Suppressor macrophage treated with lipopolysaccharide for 4 hours (primary cell): ENCODE measurements at places on chromosomes 12 and 14.

- DNase-seq = no peak
These were observed 7.6 kb downstream of the BDKRB1 start for GRCh38 chr14:96263347-96264199.

GRCh38 chr14:68018598-68018997 lies 199.0 kb downstream of the RAD51B start:
- DNase-seq = no peak

GRCh38 chr12:111074965-111075364 lies 154.6 kb upstream of the MYL2 start:
- no peak for DNase-seq

DNA sequence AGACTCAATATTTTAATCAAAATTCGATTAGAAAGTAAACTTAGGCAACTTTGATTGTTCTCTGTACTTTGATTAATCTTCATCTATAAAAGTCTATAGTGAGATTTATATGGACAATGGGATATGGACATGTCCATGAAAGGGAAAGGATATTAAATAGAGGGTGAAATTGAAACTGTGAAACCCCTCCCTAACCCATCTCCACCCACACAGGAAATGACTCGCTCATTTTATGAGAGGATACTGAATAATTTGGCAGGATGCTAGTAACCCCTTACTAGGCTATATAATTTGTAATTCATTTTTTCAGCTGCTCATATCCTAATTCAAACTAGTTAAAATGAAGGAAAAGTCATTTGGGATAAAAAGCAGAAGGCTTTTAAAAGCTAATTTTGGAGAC lies 328.0 kb upstream of the ATP2B1 start:
- DNase-seq = peak; percentile 39

GRCh38 chr14:51879170-51879569 lies 18.8 kb downstream of the GNG2 start:
- DNase-seq = peak; percentile 46

DNA sequence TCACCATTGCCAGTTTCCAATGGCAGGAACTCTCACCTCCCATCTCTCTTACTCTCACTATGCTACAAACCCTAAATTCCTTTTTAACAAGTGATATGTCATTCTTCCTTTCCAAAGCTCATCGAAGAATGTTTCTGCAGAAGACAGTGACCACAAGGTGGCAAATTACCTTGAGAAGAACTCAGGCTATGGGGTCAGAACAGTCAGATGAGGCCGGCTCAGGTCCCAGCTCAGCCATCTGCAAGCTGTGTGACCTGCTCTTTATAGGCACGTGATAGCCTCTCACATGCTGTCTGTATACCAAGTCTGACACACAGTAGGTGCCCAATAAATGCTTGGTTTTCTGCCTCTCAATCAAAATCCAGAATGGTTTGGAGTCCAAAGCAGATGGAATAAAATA lies 80.7 kb downstream of the FOXN3 start:
- DNase-seq = no peak

DNA sequence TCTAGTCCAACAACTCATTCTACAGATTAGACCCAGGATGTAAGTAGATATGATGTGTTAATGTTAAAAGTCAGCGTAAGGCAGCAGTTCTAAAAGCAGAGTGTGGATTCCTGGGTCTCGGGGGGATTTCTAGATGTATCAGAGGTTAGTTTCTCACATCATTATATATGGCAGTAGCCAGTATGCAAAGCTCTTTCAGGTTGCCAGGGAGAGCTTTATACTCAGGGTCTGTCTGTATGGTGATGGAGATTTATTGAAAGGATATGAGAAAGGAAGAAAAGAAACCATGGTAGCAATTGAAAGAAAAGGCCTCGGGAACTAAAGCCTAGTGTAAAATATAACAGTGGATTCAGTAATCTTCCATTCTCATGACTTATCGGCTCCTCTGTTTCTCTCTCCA lies 26.2 kb upstream of the PAWR start:
- DNase-seq = no peak

DNA sequence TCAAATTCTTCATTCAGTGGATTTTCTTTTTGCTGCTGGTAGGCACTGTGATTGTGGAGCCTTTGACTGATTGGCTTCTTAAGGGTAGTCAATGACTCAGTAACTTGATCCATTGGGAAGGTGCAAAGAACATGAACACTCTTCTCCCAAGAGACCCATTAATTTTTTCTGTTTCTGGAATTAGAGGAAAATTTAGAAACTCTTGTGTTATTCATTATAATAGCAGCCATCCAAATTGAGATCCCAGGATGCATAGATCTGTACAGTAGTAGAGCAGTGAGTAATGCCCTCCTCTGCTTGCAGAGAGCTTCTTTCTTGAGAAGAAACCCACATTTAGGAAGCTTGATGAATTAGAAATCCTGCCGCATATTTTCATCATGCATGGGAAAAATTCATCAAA lies 63.9 kb downstream of the MYRFL start:
- no peak for DNase-seq

DNA sequence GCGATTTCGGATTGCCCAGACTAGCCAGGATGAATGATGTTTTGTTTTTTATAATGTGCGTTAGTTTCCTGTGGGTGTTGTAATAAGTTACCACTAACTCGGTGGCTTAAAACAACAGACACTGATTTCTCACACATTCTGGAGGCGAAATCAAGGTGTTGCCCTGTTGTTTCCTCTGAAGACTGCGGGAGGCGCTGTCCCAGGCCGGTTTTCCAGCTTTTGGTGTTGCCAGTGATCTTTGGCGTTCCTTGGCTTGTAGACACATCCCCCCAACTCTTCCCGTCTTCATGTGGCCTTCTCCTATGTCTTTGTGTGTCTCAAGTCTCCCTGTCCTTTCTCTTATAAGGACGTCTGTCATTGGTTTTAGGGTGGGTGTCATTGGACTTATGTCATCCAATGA lies 267.7 kb downstream of the AACS start:
- DNase-seq = no peak

DNA sequence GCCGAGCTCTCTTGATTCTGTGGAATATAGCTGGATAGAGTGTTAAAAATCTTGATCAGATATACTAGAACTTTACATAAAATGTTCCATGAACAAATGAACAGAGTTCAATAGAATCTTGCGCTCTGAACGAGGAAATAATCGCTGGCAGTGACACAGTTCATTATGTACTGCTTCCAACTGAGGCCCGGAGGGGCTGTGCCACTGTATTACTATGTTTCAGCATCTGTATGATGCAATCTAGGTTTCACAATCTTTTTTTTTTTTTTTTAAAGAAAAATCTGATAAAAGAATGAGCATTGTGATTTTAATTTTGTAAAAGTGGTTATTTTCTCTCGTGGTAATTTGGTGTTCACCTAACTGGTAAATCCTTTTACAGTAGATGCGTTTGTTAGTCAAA lies 77.2 kb downstream of the FERMT2 start:
- peak; percentile 15 for DNase-seq

DNA sequence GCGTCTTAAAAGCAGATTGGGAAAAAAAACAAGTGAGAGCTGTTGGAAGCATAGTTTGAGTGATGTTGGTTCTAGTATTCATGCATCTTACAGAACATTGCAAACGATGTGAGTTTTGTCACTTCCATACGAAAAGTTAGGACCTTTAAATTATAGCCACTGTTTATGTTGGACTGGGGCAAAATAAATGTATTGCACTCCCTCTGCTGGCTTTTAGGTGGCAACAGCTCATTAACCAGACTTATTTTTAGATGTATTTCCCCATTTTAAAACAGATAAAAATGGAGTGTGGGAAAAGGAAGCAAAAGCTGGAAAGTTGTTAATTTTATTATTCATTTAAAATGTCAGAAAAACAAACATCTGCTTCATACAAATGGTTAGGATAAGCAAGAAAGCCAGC lies 111.9 kb downstream of the LGR5 start:
- peak; percentile 9 for DNase-seq

DNA sequence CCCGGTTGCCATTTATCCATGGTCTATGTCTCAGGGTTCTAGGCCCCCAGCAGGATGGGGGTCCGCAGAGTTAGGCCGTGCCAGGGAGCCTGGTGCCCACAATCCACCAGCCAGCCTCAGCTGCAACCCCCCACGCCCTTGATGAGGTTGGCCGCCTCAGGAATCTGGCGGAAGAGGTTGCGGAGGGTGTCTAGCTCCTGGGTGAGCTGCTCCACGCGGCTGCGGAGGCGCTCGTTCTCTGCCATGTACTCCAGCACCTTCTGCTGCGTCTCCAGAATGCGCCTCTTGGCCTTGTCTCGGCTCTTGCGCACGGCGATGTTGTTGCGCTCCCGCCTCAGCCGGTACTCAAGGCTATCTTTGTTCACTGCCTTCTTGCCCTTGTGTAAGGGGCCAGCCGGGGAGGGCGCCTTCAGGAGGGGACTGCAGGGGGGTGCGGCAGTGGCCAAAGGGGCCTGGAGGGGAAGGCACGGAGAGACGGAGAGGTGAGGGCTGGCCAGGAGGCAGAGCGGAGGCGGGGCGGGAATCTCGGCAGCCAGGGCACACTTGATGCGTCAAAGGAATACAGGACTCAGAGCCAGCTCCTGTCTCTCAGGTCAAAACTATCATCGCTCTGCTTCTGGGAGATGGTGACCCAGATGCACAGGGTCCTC lies 1.6 kb downstream of the CEBPE start:
- DNase-seq = no peak

- DNase-seq = no peak
These were observed 68.8 kb downstream of the RNFT2 start for GRCh38 chr12:116806845-116807440.

DNA sequence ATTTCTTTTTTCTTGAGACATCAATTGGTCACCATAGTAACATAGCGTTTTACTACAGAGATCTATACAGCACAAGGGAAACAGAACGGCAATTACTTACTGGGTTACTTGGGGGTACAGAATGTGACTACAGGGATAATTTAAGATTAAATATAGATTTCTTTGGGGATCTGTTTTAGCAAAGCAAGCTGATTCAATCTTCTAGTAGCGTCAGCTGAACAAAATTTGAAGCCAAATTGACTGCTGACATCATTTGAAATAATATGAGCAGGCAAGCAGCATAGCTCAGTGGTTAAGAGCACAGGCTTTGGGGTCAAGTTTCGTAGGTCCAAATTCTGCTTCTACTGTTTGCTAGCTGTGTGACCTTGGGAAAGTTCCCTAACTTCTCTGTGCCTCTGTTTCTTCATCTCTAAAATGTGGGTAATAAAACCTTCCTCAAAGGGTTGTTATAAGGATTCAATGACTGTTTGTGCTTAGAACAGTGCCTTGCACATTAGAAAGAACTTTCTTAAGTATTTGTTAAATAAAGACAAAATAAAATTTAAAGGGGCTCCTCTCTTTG lies 12.8 kb downstream of the GPR19 start:
- DNase-seq = no peak

DNA sequence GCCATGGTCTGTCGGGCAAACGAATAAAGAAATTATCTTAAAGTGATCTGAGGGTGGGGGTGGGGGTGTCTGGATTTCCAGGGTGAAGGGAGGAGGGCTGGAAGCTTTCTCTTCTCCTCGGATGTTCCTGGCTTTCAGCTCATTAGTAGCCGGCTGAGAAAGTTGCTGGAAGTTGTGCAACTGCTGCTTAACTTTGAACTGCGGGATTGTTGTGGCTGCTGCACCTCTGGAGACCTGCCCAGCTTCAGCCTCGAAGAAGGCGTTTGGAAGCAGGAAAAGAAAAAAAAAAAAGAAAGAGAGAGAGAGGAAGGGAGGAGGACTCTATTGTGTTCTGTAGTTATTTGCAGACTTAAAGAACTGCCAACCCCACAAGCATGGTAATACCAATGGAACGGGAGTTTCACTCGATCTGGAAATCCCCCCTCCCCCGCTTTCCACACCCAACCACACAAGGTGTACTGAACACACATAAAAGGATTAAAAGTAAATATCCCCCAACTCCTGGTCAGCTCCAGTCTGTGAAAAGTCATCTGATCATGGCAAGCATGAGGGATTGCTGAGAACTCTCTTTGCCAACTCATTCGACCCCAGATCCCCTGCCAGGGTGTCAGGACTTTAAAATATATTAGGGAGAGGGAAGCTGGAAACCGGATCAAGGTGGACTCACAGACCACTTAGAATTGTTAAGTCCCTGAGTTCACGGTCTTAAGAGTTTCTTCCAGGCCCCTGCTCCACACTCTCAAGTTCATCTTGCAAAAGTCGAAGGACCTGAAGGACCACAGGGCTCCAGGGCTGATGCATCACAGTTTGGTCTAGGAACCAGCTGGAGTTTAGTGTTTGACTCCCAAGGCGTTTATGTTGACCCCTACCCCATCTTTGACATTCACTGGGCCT lies at the start of gene RASSF9:
RASSF9 (minus strand) TSS at position 213 of the 894 bp plus-strand sequence; CDS start at position 5, 208 bp downstream.
- DNase-seq = no peak

- no peak for DNase-seq
These were observed 46.6 kb downstream of the PPP2R5C start for GRCh38 chr14:101808020-101808641.

DNA sequence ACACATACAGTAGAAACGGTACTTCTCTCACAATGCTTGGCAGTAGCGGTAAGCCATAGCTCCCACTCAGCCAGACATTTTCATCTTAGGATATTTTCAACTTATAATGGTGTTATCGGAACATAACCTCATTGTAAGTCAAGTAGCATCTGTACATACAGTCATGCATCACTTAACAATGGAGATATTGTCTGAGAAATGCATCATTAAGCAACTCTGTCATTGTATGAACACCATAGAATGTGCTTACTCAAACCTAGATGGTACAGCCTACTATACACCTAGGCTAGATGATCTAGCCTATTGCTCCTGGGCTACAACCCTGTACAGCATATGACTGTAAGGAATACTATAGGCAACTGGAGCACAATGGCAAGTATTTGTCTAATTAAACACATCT lies 40.8 kb downstream of the RPS6KA5 start:
- DNase-seq = no peak

DNA sequence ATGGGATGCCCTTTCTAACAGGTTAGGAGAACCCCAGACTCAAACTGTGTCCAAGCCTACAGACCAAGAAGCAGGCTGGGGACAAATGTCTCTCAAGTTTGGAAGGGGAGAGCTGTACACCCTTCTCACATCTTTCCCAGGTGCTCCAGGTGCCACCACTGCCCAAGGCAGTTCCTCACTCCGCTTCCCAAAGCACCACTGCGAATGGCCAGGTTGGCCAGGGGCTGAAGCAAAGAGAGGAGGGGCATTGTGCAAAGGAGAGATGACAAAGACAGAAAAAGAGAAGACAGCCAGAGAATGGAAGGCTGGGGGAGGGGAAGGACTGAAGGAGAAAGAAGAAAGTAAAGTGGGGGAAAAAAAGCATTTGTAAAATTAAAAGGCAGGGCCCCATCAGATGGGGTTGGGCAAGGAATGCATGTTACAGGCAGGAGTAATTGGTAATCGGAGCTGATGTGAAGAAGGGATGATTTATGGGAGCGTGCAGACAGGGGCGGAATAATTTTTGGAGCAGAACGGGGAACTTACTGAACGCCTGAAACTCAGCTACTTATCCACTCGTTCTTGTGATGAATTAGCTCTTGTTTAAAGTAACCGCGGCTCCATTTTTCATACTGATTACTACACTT lies 165.8 kb downstream of the ESRRB start:
- no peak for DNase-seq

DNA sequence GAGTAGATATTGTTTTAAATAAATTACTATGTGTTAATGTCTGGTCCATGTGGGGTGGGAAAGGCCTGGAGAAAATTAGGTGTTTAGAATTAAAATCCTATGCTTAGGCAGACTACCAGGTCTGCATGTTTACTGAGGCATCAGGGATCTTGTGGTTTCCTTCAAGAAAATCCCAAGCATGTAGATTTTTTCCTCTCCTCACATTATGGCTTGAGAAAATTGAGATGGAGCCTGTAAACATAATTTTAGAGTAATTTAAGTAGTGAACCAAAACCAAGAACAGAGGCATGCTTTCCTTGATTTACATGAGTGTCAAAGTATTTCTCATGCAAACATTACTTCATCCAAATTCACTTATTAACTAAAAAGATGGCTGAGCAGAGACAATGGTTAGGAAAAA lies 823.7 kb downstream of the AACS start:
- no peak for DNase-seq

GRCh38 chr12:39235990-39236767 lies 206.7 kb downstream of the KIF21A start:
- no peak for DNase-seq
